T-helper 22 cell (primary cell): ENCODE measurements at places on chromosomes 13 and 19.

DNA sequence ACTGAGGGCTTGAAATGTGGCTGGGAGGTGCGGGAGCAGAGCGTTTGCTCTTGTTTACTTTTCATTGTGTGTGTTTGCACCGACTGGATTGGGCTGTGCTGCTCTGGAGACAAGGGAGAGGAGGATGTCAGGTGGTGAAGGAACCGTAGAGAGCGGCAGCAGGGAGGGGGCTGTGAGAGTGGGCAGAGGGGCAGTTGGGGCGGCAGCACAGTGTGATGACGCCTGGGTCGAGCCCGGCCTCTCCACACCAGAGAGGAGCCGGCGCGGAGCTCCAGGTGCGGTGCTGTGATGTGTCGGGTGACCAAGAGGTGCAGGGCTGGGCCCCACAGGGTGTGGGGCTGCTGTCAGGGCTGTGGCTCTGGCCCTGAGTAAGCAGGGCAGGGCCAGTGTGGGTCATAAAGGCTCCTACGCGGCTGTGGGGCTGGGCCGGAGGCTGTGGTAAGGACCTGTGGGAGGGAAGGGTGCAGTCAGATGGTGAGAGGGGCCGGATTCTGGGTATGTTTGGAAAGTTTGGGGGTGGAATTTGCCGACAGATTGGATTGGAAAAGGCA, 10.5 kb downstream of the NAXD start:
- no peak for DNase-seq

GRCh38 chr13:42056146-42056545, 7.7 kb downstream of the DGKH start:
- no peak for DNase-seq

DNA sequence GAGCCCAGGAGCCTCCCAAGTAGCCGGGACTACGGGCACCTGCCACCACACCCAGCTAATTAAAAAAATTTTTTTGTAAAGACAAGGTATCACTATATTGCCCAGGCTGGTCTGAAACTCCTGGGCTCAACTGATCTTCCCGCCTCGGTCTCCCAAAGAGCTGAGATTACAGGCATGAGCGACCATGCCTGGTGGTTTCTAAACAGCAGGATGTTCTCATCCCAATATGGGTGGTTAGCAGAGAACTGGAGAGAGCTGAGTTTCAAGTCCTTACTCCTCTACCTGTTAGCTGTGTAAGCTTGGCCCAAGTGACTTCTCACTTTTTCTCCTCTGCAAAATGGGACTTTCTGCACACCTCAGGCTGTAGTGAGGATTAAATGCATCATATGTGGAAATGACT, 8.0 kb downstream of the TMEM91 start:
- no peak for DNase-seq

DNA sequence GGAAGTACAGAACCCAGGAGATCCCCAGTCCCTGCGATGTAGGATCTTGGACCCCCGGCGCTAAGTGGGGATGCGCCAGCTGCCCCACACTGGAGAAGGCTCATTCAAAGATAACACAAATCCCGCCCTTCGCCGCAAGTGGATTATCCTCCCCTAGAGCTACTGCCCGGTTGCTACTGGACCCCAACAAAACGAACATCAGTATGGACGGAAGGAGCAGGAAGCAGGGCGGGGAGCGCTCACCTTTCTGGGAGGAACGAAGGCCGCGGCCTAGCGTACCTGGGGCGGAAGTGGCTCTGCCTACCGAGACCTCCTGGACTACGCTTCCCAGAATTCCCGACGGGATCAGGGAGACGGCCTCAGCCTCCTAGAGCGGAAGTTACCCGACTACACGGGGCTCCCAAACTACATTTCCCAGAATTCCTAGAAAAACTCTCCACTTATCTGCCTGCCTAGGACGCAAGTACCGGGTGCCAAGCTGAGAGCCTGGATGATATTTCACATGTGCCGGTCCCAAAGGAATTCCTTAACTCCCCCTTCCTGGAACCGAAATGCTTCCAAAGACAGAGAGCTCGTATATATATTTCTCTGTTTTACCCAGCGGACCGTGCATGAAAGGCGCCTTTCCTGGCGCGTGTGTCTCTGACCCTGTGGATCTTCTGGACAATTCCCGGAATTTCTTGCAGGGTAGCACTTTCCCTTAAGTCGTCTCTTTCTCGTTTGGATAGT, at the start of gene ZNF112:
ZNF112 (minus strand) TSS at position 298 of the 729 bp plus-strand sequence. CDS start 16,141 bp downstream, outside the sequence.
- DNase-seq, result no peak

- DNase-seq, result no peak
These were observed 5.0 kb downstream of the PPP1R37 start for GRCh38 chr19:45097776-45098520.

GRCh38 chr19:58563034-58563573, 4.7 kb upstream of the UBE2M start:
- no peak for DNase-seq

- DNase-seq, result no peak
These were observed 1.3 kb downstream of the SAFB start for GRCh38 chr19:5624018-5624663.

DNA sequence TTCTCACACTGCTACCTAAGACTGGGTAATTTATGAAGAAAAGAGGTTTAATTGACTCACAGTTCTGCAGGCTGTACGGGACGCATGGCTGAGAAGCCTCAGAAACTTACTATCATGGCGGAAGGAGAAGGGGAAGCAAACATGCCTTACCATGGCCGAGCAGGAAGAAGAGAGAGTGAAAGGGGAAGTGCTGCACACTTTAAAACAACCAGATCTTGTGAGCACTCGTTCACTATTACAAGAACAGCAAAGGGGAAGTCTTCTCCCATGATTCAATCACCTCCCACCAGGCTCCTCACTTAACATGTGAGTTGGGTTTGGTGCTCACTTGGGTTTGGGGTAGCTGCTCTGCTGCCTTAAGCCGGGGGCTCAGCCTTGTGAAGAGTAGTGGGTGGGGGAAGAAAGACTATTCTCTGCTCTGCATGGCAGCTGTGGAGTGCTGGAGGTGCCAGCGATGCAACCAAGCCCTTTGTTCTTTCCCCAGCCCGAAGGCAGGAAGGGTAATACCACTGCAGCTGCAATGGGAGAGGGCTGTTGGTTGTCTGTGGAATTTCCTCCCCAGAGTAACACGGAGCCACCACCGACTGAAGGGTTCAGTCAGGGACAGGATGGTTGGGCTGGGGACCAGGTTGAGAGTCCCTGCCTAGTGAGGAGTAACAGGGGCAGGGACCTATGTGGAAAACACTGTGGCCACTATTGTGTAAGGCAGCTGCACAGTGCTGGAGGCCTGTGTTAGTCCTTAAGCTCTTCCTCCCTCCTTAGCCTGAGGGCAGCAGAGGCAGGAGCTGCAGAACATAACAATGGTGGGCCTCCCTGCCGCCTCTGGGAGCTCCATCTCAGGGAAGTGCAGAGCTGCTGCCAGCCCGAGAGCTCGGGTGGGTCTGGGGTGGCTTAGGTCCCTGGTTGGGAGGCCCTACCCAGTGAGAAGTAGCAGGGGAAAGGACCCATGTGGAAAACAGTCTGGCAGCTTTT, 1262.5 kb downstream of the EFNB2 start:
- DNase-seq, result no peak

DNA sequence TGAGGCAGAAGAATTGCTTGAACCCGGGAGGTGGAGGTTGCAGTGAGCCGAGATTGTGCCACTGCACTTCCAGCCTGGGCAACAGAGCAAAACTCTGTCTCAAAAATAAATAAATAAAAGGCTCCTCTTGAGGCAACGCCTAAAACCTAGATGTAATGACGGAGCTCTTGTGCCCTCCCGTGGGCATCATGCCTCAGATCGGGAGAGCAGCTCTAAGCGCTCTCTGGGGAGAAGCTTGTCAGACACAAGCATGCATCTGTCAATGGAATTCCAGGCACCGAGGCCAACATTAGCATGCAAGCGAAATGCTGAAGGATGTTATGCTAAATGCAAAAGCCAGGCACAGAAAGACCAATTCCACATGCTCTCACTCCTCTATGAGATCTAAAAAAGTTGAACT, 45.6 kb upstream of the MRI1 start:
- DNase-seq, result no peak

DNA sequence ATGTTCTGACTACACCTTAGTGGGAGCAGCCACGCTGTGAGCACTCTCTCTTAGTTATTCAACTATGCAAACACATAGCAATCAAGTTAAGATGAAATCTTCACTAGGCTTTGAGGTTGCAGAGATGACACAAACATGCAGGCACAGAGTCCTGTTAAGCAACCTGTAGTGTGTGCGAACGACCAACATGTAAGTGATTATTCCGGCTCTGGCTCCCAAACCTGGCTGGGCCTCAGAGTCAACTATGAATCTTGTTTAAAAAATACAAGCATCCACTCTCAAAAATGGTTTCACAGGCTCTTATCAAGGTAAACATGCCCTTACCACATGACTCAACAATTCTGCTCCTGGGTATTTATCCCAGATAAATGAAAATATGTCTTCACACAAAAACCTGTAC, 91.4 kb downstream of the IRS2 start:
- DNase-seq, result no peak

DNA sequence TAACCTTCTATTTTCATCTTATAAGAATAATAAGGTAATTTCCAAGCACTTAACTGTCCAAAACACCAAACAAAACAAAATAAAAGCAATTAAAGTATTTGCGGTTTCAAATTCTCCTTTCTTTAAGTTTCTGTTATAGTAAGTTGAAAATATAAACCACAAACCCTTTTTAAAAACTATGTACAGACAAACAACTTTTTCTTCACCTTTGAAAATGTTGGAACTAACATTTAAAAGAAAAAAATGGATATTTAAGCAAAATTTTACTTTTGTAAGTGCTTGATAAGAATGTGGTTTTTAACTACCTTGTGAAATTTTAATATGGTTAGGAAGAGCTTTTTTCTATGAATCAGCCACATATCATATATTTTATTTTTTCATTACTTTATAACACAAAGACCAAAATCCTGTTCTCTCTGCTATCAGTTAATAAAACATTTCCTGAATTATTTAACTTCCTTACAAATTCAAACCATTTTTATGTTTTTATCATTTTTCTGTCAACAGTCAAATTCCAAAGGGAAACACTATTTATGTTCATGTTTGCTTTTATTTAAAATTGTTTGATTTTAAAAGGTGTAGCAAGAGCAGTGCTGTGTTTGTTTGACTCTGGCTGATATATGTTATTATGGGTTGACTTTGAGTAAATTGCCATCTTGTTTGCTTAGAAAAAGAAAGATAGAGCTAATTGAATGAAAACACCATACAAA, 554.1 kb upstream of the KLHL1 start:
- no peak for DNase-seq

DNA sequence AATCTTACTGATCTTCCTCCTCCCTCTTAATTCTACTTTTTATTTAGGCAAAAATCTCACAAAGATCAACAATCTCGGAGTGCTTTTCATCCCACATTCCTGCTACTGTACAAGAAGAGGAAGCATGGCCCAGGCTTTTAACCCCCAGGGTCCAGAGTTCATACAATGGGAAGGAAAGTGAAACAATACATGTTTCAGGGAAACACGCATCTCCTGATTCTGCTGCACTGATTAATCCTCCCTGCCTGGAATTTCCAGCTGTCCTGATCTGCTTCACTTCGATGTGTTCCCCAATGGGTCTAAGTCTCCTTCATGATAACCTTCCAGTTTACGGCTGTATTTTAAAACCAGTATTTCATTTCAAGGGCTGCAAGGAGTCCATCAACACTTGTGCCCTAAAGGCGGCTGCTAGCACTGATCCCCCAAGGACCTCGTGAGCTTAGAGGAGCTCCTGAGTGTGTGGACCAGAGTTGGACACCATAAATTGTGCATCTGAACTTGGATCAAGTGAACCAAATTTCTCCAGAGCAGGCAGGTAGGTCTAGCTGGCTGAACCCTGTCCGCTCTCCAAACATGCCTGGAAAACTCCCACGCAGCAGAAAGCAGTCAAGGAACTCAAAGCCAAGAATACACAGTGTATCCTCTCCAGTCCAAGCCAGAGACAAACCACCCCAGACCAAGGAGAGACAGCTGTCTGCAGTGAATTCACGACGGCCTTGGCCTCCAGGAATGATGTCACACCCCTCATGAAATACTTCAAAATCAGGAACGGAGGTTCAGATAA, 44.3 kb downstream of the COL4A1 start:
- DNase-seq, result no peak

DNA sequence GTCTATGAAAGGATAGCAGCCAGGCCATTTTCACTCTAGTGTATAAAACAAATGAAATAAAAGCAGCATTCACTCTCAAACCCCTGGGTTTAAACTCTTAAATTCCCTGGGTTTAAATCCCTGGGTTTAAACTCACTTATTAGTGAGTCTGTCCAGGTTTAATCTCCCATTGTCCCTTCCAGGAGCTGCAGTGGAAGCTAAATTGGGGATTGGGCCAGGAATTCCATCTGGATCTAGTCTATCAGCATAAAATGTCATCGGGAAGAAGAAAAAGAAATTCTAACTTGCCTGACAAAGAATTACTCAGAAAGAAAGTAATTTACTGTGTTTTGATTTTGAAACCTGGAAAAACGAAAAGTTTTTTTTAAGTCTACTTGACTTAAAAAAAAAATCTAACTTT, 54.8 kb downstream of the FRY start:
- DNase-seq, result no peak

DNA sequence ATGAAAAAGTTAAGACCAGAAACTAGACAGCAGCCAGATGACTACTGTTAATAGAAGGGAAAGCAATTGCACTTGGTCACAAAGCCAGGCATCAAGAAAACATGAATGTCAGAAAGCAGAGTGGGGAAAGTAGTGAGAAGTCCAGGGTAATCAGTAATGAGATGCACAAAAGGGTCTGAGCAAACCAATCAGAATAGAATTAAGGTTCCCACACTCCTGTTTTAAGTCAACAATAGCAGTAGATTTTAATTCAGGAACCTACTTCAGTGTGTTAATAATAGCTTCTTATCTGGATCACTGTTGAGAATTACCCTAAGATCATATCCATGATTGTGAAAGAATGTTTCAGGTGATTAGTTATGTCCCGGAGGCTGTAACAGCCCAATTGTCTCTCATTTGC, 72.6 kb upstream of the KLF5 start:
- DNase-seq, result no peak

DNA sequence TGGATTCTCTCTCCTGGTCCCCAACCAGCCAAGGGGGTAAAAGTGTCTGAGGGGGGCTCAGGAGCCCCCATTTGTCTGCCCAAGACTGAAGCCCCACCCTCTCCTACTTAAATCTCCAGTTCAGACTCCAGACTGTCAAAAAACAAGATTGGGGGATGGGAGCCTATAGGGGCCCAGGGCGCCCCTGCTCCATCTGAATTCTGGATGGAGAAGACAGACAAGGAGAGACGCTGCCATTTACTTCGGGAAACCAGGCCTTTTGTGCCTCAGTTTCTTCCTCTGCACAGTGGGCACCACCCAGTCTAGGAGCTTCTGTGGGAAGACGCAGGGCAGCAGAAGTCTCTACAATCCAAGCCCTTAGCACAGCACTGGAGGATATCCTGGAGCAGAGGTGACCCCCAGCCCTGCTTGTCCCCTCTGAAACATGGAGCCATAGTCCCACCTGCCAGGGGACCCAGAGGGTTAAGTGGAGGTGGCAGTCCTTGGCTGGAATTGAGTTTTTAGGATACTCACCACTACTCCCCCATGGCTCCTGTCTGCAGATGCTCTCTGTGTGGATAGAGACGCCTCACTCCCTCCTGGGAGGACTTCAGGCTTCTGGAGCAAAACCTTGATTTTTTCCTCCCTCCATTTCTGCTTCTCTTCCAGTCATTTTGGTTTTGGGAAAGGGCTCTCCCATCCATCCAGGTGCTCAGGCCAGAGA, 1.7 kb upstream of the CRLF1 start:
- no peak for DNase-seq
